Neural cell (in vitro differentiated cells): ENCODE measurements at places on chromosomes 2 and 18. TPM values are rescaled to one million over a fixed set of nuclear protein-coding genes. Genes with fewer than 3 reads are reported as not detected.

The MATN3 gene
- 0.60 and 0.90 TPM in 2 replicates for polyA plus RNA-seq

The CNPPD1 gene
- polyA plus RNA-seq, result 87.7 and 89.1 TPM in 2 replicates

The ALPI gene
- polyA plus RNA-seq, result not detected in 2 replicates

The SOWAHC gene
- 5.8 and 6.2 TPM in 2 replicates for polyA plus RNA-seq

The C1GALT1C1L gene
- polyA plus RNA-seq, result not detected in 2 replicates

The FIGN gene
- polyA plus RNA-seq, result 0.71 and 1.0 TPM in 2 replicates

The SERPINB11 gene
- not detected in 2 replicates for polyA plus RNA-seq

The SP110 gene
- not detected in 2 replicates for polyA plus RNA-seq

The HK2 gene
- 0.47 and 0.90 TPM in 2 replicates for polyA plus RNA-seq
